ENCODE measurements at places on chromosomes 6 and 20. TPM values are rescaled to one million over a fixed set of nuclear protein-coding genes. Genes with fewer than 3 reads are reported as not detected.
A peak's percentile ranks its signal among the peaks of the same experiment; 100 is the strongest.

The FAM83C gene
- total RNA-seq = 37.9 TPM

GRCh38 chr6:116041934-116042333, 18.8 kb downstream of the FRK start:
- H3K36me3 ChIP-seq = no peaks in the 10 kb centered on the region
- peaks cover 31% of the 10 kb centered on the region for H3K4me1 ChIP-seq
- no peak for DNase-seq
- H3K4me3 ChIP-seq = no peak overlapping the region
- H3K27ac ChIP-seq = peak overlapping the region; percentile 27

DNA sequence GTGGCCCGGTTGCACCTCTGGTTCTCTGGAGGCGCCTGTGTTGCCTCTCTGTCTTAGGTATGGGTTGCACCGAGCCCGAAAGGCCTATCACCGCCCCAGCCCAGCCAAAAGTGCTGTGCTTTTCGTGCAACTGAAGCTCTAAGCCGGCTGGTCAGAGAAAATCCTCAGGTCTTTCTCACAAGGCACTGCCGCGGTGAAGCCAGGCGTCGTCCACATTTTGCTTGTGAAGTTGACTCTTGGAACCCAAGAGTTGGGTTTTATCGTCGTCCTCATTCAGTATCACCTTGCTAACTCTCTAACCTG, 726 bp upstream of the EMILIN3 start:
- no peak for DNase-seq
- H3K27me3 ChIP-seq = peaks cover 63% of the 10 kb centered on the region

GRCh38 chr6:152975204-152975915, 7.5 kb downstream of the FBXO5 start:
- H3K27ac ChIP-seq = no peak overlapping the region
- no peak overlapping the region for H3K4me3 ChIP-seq
- H3K27me3 ChIP-seq = no peaks in the 10 kb centered on the region

DNA sequence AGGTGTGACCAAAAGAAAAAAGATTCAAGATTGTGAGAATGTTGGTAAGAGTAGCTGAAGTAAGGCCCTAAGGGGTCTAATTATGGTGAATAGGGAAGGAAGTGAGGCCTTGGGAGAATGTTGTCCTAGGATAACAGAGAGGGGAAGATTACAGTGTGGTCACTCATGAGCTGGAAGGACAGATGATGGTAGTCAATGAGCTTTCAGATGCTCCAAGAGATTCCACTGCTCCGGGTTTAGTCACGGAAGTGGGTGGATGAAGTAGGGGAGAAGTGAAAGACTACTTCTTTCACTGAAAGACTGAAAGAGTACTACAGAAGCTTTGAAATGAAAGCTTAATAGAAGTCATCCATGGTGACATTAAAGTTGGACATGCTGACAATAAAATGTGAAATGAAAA, 108.5 kb downstream of the MMS22L start:
- H3K4me3 ChIP-seq = no peak overlapping the region
- no peaks in the 10 kb centered on the region for H3K27me3 ChIP-seq
- no peaks in the 10 kb centered on the region for H3K36me3 ChIP-seq
- no peaks in the 10 kb centered on the region for H3K4me1 ChIP-seq

Data from esophagus squamous epithelium (tissue), 5 donors.